ENCODE measurements at places on chromosomes 1 and 21. TPM values are rescaled to one million over a fixed set of nuclear protein-coding genes. Genes with fewer than 3 reads are reported as not detected.

FPGT gene
- total RNA-seq = 13.1 TPM

FALEC gene
- total RNA-seq = not detected

F13B gene
- not detected for total RNA-seq

AADACL4 gene
- total RNA-seq = not detected

CRABP2 gene
- 2.9 TPM for total RNA-seq

OLIG2 gene
- total RNA-seq = not detected

CPLANE2 gene
- 9.6 TPM for total RNA-seq

GOLT1A gene
- total RNA-seq = not detected

OVAAL gene
- not detected for total RNA-seq

FBLIM1 gene
- not detected for total RNA-seq

Measured in naive thymus-derived CD8-positive, alpha-beta T cell (primary cell).